ENCODE measurements at places on chromosomes 3 and 15. TPM values are rescaled to one million over a fixed set of nuclear protein-coding genes. Genes with fewer than 3 reads are reported as not detected.

DNA sequence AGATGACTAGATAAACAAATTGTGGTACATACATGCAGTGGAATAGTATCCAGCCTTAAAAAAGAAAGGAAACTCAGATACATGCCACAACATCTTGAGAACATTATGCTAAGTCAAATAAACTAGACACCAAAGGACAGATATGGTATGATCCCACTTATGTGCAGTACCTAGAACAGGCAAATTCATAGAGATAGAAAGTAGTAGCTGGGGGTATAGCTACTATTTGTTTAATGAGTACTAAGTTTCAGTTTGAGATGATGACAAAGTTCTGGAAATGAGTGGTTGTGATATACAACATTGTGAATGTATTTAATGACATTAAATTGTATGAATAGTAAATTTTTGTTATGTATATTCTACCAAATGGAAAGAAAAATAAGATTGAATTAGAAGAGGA is 477.2 kb upstream of the CFAP20DC start:
- DNase-seq: no peak

- no peak for DNase-seq
Observed at GRCh38 chr3:190024912-190025311, 95.8 kb downstream of the P3H2 start.

GRCh38 chr3:60600848-60601247 is 650.4 kb downstream of the FHIT start:
- no peak for DNase-seq

DNA sequence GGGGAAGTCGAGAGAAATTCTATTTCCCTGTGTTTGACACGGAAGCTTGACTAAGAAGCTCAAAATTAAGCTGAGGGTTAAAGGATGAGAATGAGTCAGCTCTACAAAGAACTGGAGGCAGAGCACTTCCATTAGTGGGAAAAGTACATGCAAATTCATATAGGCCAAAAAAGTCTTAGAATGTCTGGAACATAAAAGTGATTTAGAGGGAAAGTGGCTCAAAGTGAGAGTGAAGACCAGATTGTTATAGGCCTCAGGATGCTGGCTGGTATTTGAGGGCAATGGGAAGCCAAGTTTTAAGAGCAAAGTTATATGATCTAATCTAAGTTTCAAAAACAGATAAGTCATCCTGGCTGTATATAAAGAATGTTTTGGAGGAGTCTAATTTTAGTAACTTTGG is 857.3 kb downstream of the NAALADL2 start:
- DNase-seq: no peak

DNA sequence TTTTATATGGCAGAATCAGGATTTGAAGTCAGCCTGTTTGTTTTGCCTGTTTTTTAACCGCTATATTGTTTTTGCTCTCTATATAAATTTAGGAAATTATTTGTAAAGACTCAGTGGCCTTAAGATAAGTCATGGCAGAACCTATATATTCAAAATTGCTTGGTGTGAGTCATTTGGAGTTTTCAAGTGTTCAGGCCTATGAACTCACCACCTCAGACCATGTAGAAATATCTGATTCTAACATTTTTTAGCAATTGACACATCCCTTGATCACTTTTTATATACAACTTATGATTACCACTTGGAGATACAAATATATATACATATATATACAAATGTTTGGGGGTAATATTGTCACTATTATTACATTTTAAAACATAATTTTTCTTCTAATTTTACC is 95.7 kb downstream of the VGLL3 start:
- DNase-seq: no peak

DNA sequence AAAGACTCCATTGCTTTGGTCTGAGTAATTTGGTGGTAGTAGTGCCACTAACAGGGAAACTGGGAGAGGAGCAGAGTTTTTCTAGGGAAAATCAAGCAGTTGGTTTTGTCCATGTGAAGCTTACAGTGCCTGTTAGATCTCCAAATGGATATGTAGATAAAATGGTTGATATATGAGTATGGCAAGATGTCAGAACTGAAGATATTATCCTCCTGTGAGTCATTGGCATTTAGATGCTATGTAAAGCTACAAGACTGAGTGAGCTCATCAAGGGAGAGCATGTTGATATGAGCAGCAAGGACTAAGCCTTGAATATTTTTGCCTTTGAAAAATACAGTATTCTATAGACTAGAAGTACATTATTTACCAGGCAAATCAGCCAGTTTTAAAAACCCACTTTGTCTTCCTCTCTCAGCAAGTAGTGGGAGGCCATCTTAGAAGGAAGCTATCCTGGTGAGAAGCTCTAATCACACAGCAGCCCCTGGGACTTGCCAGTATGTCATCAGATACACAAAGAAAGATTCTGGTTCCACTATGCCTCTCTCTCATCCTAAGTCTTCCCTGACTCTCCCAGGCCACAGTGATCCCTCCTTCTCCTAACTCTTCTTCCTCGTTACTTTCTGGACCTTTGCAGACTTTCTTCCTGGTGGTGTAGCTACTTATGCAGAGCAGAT is 77.4 kb upstream of the ANKRD28 start:
- DNase-seq: no peak

GRCh38 chr3:167110901-167111300 is 269.2 kb downstream of the ZBBX start:
- no peak for DNase-seq

GRCh38 chr15:82137261-82137660 is 91.4 kb upstream of the MEX3B start:
- DNase-seq: no peak

GRCh38 chr3:183692436-183692835 is 5.2 kb upstream of the YEATS2 start:
- no peak for DNase-seq

DZIP1L gene
- total RNA-seq: 33.0 TPM

CPNE9 gene
- 0.14 TPM for total RNA-seq

ZIC4 gene
- not detected for total RNA-seq

ITPKA gene
- total RNA-seq: not detected

LDHAL6B gene
- total RNA-seq: not detected
